ENCODE measurements at places on chromosomes 6 and 20. TPM values are rescaled to one million over a fixed set of nuclear protein-coding genes. Genes with fewer than 3 reads are reported as not detected.

DNA sequence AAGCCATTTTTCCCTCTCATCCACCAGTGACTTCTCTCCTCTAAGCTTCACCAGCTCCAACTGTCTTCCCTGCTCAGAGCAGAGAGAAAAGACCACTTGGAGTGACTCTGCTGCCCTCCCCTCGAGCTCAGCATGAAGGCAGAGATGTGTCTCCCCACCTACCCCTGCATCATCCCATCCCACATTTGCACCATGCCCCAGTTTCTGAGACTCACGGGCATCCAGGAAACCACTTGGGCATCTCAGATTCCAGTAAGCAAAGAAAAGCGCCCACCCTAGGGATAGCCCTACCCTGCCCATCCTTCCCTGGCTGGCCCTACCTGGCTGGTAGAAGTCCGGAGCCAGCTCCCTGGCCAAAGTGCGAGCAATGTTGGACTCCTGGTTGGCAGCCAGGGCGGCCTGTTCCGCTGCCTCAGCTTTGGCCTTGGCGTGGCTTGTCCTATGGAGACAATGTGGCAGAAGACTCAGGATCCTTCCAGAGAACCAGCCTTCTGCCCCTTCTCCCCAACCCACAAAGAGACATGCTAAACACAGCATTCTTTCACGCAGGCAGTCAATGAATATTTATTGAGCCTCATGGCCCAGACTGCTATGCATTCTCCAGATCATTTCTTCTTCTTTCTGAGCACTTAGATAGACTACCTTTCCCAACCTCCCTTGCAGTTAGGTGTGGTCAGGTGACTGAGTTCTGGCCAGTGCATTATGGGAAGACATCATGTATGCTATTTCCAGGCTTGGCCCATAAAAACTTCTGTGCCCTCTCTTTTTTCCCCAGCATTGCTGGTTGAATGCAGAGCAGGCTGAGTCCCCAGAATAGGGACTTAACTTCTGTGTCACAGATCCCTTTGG, 68.6 kb downstream of the JPH2 start:
- peak; percentile 60 for DNase-seq

- DNase-seq, result no peak
These were observed 162.3 kb upstream of the PDE10A start for GRCh38 chr6:165825256-165825815.

- DNase-seq, result no peak
These were observed 45.9 kb downstream of the BMP7 start for GRCh38 chr20:57220337-57221145.

GRCh38 chr6:53066077-53066417, 843 bp downstream of the FBXO9 start:
- DNase-seq, result peak; percentile 56

The PRPH2 gene
- total RNA-seq, result not detected

DNA sequence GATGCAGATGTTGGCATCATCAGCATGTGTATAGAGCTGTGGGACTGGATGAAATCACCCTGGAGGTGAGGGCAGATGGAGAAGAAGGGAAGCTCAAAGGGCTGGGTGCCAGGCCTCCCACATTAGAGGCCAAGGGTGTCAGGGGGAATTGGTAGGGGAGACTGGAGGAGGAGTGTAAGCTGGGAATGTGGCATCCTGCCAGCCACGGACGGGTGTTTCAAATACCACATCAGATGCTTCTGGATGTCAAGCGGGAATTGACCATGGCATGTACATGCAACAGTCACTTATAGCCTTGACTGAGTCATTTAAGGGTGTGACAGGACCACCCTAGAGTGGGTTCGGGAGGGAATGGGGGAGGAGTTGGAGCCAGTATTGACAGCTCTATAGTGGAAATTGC, 9.6 kb downstream of the ERGIC3 start:
- DNase-seq, result no peak

DNA sequence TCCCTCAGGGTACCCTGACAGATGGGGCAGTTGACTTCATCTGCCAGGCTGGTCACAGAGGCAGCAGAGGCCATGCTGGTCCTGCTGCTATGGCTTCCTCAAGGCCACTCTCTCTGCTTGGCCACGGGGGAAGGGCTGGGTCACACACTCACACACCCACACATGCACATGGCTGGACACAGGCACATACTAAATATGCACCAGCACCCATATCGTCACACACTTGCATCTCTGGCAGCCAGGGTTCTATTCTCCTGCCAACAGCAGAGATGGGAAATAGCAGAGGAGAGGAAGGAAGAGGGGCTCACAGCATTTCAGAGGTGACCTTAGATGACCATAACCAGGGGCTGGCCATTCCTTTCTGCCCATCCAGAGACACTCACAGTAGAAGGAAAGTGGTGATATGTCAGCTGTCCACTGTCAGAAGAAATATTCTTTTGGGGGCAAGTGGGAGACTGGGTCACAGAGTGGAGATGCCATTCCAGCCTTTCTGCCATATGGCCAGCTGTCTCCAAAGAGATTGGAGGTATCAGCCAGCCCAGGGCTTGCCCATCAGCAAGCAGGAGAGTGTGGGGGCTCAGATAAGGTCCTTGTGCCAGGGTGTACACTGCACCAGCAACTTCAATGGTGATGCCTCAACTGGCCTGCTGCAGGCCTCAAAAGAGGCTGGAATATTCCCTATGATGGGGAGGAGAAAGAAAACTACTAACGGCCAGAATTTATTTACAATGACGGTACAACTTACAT, at the start of gene TRIM10:
Gene TRIM10 (minus strand): TSS at position 427 of the 747 bp plus-strand sequence. CDS start 353 bp downstream, at position 74.
- no peak for DNase-seq

The SCRT2 gene
- not detected for total RNA-seq

The C20orf144 gene
- total RNA-seq, result not detected

- peak; percentile 62 for DNase-seq
These were observed 69.1 kb upstream of the PBOV1 start for GRCh38 chr6:138287144-138287955.

The VPS52 gene
- 30.2 TPM for total RNA-seq

GRCh38 chr20:18822832-18823231, 9.2 kb downstream of the SCP2D1 start:
- no peak for DNase-seq

The UNC93A gene
- total RNA-seq, result 5.3 TPM

GRCh38 chr6:37134036-37134395, 35.9 kb upstream of the PIM1 start:
- DNase-seq, result no peak

The DDO gene
- 5.2 TPM for total RNA-seq
